ENCODE measurements at places on chromosomes 16 and 17. TPM values are rescaled to one million over a fixed set of nuclear protein-coding genes. Genes with fewer than 3 reads are reported as not detected.

The OR3A3 gene
- not detected for polyA plus RNA-seq

The TNP2 gene
- polyA plus RNA-seq: not detected

The GDPD3 gene
- 82.8 TPM for polyA plus RNA-seq

The TRPV3 gene
- 0.16 TPM for polyA plus RNA-seq

The HID1 gene
- polyA plus RNA-seq: 2.7 TPM

The MT1M gene
- 9.1 TPM for polyA plus RNA-seq

The KRTAP4-9 gene
- not detected for polyA plus RNA-seq

The ADCY9 gene
- polyA plus RNA-seq: 3.8 TPM

All from esophagus (tissue), 2 donors.